ENCODE measurements at places on chromosomes 1 and 21. TPM values are rescaled to one million over a fixed set of nuclear protein-coding genes. Genes with fewer than 3 reads are reported as not detected.

FABP3 gene
- not detected for polyA plus RNA-seq

HAPLN2 gene
- polyA plus RNA-seq: not detected

PTGS2 gene
- not detected for polyA plus RNA-seq

ORC1 gene
- 0.18 TPM for polyA plus RNA-seq

TMCC2 gene
- 0.40 TPM for polyA plus RNA-seq

ZNF648 gene
- not detected for polyA plus RNA-seq

MRAP gene
- not detected for polyA plus RNA-seq

TFF2 gene
- not detected for polyA plus RNA-seq

OLFML3 gene
- polyA plus RNA-seq: not detected

AKR7A3 gene
- polyA plus RNA-seq: not detected

ADORA3 gene
- not detected for polyA plus RNA-seq

TSPEAR gene
- polyA plus RNA-seq: not detected

FAM72C gene
- not detected for polyA plus RNA-seq

Measured in naive thymus-derived CD8-positive, alpha-beta T cell (primary cell).